ENCODE measurements at places on chromosomes 6 and 20. TPM values are rescaled to one million over a fixed set of nuclear protein-coding genes. Genes with fewer than 3 reads are reported as not detected.

Gene COL11A2
- polyA plus RNA-seq: 3.0 TPM

Gene ALDH5A1
- 30.3 TPM for polyA plus RNA-seq

- no peak for DNase-seq
These were observed 11.9 kb downstream of the XKR7 start for GRCh38 chr20:31979713-31980426.

- no peak for DNase-seq
These were observed 17.0 kb downstream of the RNF217 start for GRCh38 chr6:124979294-124979678.

- no peak for DNase-seq
These were observed 628.0 kb downstream of the HTR1B start for GRCh38 chr6:76835293-76835692.

GRCh38 chr20:16018881-16019280 lies 554.4 kb downstream of the KIF16B start:
- no peak for DNase-seq

- DNase-seq: no peak
These were observed 161.6 kb upstream of the MARCKS start for GRCh38 chr6:113695516-113695915.

DNA sequence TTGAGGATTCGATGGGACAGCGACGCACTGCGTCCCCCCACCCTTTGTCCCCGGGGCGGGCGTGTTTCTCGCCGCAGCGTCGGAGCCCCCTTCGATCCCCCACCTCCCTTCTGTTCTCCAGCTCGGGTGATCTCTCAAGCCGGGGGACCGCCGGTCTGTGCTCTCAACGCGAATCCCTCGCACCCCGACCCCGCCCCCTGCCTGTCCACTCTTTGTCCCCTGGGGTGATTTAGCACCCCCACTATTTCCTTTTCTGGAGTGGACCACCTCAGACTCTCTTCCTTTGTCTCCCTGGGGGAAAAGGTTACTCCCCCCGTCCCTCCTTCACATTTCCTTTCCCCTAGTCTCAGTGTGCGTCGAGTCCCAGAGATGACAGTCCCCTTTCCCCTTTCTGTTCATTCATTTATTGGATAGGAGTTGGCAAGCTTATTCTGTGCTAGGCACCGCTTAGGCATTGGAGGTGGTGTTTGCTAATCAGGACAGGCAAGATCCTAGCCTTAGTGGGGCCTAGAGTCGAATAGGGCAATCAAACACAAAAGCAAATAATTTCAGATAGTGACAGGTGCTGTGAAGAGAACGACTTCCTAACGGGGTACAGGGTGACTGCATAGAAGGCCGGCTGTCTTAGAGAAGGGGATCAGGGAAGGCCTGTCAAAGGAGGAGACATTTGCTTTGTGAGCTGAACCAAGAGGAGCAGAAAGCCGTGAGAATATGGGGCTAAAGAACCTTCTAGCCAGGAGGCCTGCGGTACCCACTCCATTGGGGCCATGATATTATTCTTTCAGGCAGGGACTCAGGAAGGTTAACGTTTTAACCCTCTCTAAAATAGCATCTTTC lies 741 bp downstream of the PTPN1 start:
- no peak for DNase-seq

- DNase-seq: no peak
These were observed 164.0 kb downstream of the TMEM242 start for GRCh38 chr6:157159348-157159747.

DNA sequence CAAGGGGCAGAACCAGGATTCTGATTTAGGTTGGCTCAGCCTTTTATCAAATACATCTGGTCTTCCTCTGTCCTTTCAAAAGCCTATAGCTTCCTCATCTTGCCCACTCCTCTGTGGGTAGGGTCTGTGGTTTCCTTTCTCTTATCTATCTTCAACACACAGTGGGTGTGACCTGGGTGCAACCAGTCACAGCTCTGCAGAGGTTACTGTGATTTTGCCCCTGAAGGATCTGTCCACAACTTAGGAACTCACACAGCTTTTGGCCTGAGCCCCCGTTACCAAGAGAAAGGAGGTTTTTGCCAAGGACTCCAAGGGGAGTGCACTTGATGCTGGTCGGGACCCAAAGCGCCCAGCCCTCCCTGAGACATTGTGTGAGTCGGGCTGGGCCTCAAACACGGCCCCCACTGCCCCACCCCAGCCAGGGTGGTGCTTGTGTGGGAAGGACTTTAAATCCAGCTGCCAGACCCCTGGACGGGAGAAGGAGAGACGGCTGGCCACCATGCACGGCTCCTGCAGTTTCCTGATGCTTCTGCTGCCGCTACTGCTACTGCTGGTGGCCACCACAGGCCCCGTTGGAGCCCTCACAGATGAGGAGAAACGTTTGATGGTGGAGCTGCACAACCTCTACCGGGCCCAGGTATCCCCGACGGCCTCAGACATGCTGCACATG lies at the start of gene PI16:
Gene PI16 (plus strand): TSS at position 477 of the 670 bp plus-strand sequence. CDS start 23 bp downstream, at position 500.
- DNase-seq: no peak

DNA sequence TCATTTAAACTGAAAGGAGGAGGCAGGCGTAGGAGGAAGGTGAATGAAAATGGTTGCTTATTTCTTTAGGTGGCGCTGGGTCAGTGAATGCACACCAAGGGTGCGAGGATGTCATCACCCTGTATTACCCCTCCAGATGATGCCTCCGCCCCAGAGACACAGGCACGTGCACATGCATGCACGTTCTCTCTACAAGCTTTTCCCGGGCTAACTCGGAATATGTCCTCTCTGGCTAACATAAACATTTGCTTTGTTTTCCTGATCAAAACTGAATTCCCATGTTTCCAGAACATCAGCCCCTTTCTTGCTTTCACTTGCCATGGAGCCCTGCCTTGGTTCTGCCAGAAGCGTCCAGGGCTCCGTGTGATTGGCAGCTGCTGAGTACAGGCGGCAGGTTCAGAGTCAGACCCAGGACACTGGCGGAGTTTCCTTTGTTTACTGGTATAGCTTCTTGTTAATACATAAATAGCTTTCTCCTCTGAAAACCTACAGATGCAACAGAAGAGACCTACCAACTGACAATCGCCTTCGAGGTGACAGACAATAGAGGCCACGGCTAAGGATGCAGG lies 131.2 kb upstream of the RPS6KA2 start:
- DNase-seq: no peak

GRCh38 chr20:33515569-33516216 lies 25.8 kb downstream of the CBFA2T2 start:
- no peak for DNase-seq

GRCh38 chr6:111972745-111973117 lies 81.2 kb upstream of the CCN6 start:
- DNase-seq: no peak

GRCh38 chr6:93393554-93394074 lies 25.7 kb downstream of the EPHA7 start:
- DNase-seq: no peak

DNA sequence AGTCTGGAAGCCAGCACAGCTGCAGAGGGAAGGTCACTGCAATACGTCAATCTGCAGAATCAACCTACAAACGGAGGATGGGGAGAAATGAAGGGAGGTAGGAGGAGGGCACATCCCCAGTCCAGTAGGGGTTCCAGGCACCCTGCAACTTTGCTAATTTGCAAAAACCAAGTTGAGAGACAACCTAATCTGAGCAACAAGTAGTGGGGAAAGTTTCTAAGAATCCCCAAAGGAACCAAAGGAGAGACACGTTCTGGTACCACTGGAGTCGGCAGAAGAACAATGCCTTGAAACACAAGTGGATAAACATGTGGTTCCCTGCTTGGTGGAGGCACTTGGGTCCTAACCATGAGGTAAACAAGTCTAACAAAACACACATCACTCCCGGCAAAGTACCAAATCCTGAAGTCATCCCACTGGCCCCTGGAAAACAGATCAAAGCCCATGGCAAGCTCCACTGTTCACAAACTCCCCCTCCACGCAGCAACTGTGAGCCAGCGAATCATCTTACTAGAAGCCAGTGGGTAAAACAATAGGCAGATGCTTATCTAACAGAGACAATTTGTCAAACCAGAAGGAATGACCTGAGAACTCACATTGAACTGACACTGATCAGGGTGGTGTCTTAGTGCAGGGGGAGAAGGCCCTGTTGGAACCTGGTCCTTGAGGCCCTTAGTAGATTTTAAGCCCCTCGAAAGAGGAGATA lies 4.7 kb downstream of the MRPS18A start:
- no peak for DNase-seq
